ENCODE measurements at places on chromosomes 7 and 10.
A peak's percentile ranks its signal among the peaks of the same experiment; 100 is the strongest.

DNA sequence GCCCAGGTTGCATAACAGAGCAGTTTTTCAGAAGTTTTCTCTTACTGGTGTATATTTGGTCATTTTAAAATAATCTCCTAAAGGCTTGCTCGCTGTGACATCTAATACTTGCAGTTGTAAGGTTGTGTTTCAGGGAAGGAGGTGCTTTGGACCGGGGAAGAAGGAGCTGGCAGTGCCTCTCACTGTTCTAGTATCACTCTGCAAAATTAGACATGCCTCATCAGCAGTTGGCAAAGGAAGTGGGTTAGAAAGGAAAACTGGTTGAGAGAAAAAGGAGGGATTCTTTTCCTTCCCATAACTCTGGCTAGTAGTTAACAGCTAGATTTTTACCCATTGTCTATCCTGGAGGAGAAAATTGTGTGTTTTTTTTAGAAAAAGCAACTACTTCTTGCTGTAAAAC is 34.8 kb downstream of the CUL1 start:
- no peak for ATAC-seq

GRCh38 chr10:66746246-66746645 is 179.6 kb upstream of the LRRTM3 start:
- ATAC-seq = no peak

DNA sequence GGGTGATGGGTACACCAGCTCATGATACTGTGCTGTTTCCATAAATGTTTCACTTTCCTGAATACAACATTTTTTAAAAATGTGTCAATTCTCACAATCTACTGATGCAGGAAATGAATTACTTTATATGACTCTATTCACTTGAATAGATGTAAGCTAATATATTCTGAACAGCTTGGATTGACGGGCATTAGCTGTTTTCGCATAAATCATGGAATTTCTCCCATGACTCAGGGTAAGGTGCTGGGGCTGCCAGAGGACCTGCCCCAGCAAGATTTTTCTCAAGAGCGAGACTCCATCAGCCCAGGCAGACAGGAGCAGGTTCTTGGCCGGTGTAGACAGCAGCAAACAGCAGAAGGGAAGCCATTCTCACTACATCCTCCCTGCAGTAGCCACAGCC is 107.1 kb downstream of the PFKFB3 start:
- peak; percentile 58 for ATAC-seq

DNA sequence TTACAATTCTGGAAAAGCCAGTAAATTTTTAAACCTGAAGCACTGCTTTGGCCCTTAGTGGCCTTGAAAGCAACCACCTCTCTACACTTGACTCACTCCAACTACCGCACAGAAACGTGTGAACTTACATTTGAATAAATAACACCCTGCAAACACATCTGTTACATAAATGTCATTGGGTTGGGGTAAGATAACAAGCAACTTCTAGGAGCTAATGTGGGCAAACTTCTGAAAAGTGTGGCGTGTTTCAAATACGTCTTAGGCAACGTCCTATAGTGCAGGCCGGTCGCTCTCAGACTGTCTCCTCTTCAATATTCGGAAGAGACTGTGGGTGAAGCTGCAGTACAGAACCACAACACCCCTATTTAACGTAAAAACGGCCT is 474 bp downstream of the ORC5 start:
- peak; percentile 49 for ATAC-seq

DNA sequence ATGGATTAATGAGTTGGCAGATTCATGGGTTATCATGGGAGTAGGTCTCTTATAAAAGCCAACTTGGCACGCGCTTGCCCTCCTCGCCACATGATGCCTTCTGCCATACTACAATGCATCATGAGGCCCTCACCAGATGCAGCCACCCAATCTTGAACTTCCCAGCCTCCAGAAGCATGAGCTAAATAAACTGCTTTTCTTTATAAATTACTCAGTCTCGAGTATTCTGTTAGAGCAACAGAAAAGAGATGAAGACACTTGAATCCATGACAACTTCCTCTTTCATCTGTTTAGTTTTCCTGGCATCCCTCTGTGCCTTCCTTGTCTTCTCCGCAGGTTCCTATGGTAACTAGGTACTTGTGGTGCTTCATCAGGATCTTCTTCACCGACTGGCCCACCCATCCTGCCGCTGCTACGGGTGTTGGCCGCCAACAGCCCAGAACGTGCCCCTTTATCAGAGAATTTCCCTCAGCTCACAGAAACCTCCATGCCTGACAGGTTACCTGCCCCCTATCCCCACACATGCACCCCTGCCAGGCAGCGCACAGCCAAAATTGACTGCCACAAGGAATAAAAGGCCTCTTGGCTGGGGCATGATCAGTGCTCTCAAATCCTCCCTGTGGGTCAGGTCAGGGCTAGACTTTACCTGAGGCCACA is 28.0 kb upstream of the PPIF start:
- no peak for ATAC-seq

GRCh38 chr10:91517394-91517793 is 107.2 kb downstream of the HECTD2 start:
- ATAC-seq = no peak

Measured in esophagus mucosa (tissue), 1 donor.